ENCODE measurements at places on chromosomes 12 and 14.
A peak's percentile ranks its signal among the peaks of the same experiment; 100 is the strongest.

DNA sequence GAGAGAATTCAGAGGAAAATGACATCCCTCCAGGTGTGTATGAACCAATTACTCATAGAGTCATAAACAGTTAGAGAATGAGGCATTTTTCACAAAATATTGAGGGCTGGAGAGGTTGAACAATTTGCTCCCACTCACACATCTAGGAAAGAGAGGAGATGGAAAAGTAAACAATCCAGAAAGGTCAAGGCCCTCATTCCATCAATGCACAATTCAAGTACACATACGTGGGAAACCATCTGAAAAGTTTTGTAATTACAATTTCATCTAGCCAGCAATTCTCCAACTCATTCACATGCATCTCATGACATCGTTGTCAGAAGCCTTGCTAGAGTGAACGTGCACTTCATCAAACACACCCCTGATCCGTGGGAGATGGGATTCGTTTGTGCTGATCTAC, 15.7 kb upstream of the BCL2L14 start:
- no peak for DNase-seq

- peak; percentile 50 for DNase-seq
Observed at GRCh38 chr14:105317546-105317945, 3.0 kb downstream of the PACS2 start.

DNA sequence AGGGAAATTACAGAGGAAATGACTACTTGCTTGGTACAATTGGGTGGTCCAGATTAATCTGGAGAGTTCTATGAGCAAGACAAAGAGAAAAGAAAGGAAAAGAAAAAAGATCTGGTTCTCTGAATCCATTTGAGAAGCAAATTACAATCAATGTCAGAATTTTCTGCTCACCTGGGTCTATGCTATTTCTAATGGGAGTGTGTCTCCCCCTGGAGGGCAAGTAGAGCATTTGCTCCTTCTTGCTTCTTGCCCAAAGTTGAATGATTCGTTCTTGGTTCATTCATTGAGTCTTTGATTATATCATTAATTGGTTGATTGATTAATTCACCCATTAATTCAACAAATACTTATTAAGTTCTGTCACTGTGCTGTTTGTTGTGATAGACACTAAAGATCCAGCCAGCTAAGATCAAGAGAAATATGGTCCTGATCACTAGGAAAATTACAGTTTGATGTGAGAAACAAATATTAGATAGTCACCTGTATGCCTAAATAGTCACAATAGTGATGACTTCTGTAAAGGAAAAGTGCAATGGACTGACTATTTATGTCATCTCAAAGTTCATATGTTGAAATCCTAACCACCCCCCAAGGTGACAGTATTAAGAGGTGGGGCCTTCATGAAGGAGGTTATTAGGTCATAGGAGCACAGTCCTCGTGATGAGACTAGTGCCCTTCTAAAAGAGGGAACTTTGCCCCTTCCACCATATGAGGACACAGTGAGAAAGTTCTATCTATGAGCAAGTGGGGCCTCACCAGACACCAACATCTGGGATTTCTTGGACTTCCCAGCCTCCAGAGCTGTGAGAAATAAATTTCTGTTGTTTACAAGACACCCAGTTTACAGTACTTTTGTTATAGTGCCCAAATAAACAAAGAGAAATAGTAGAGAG, 8.0 kb upstream of the ASB8 start:
- peak; percentile 36 for DNase-seq

GRCh38 chr14:100383727-100384158, 60.6 kb downstream of the SLC25A47 start:
- peak; percentile 20 for DNase-seq

GRCh38 chr12:46382408-46382963, 9.9 kb upstream of the SLC38A2 start:
- DNase-seq, result no peak

GRCh38 chr12:47082796-47083621, 3.2 kb upstream of the AMIGO2 start:
- DNase-seq, result peak; percentile 85

GRCh38 chr14:89589400-89590118, 172.5 kb upstream of the FOXN3 start:
- no peak for DNase-seq
